ENCODE measurements at places on chromosomes 1 and 21.

GRCh38 chr21:42674351-42674940, 21.0 kb downstream of the PDE9A start:
- no peak for DNase-seq

DNA sequence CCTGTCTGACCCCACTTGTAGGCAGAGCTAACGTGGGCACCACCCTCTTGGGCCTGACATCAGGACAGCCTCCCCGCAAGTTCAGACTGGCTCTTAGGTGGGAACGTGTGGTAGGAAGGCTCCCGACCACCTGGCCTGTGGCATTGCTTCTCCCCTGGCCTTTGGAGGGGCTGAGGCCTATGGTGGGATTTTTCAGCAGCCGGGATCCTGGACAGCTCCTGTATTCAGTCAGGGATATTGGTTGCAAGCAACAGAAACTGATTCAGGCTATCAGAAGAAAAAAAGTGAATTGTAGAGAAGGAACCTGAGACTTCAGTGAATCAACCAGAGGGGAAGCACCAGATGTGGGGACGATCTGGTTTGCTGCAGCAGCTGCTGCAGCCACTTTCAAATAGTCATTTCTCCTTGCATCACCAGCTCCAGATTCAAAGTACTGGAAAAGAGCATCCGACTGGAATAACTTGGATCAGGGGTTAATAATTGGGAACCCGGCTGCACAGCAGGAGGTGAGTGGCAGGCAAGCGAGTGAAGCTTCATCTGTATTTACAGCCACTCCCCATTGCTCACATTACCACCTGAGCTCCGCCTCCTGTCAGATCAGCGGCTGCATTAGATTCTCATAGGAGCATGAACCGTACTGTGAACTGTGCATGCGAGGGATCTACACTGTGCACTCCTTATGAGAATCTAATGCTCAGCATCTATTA, 5.9 kb downstream of the RNF186 start:
- no peak for DNase-seq

GRCh38 chr1:235943581-235944114, 76.9 kb upstream of the LYST start:
- DNase-seq, result no peak

DNA sequence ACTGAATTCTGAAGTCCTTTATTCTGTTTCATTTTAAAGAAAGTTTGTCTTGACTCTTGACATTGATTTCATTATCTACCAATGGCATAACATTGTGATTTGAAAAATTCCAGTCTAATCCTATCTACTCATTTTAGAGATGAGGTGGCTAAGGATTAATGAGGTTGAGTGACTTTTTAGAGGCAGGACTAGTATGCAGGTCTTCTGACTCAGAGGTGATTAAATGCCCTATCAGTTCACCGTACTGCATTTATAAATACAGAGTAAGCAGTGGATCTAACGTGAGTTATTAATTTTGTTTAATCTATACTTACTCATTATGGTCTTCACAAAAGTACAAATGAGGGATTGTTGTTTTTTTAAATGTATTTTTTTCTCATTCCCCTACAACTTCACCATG, 277.6 kb downstream of the PTBP2 start:
- no peak for DNase-seq

GRCh38 chr1:43644558-43644957, 5.4 kb upstream of the KDM4A start:
- DNase-seq, result no peak

DNA sequence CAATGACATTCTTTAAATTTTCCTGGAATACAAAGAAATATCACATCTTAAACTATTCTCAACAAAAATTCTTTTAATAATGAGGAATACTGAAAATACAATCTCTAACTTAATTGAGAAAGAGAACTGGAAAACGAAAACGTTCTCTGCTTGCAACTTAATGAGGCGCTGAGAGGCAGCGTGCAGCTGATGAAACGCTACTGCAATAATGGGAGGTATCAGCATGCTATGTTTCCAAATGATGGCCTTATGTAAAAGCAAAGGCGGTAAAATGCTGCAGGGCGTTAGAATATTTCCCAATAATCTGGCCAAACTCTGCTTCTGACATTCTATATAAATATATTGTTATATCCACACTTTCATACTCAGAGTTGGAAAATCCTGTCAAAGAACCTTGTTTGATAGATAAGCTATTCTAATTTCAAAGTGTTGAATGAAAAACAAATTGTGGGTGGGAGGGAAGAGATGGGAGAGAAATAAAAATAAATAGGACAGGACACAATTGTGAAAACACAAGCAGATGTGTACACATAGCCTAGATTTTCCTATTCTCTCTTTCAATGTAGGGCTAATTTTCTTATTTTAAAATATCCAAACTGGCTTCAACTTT, 70.9 kb downstream of the APP start:
- DNase-seq, result no peak

GRCh38 chr1:198387587-198387986, 152.9 kb downstream of the ATP6V1G3 start:
- no peak for DNase-seq

DNA sequence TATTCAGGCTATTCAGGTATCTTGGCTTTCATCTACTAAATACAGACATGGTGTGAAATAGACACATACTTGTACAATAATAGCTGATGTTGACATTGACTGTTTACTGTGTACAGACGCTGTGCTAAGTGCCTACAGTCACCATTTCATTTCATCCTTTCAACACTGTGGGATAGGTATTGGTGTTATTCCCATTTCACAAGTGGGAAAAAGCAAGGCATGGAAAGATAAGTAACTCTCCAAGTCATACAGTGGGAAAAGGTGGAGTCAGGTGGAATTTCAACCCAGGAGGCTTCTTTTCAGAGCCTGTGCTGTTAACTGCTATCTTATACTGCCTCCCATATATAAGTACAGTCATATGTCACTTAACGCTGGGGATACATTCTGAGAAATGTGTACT, 49.6 kb upstream of the ATP1A1 start:
- no peak for DNase-seq

DNA sequence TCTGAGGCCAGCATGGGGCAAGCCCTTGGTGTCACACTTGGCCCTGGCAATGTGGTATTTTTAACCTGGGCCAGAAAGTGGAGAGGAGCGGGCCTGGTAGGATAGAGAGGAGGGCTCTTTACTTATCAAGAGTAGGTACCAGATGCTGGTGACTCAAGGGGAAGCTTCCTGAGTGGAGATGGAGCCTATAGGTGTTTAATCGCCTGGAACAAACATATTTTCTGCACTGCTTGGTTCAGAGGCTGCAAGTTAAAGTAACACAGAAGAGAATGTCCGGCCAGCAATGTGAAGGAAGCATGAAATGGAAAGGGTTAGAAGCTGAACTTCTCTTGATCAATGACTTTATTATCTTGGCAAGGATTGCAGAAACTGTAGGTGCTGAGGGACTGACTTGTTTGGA, 74.3 kb downstream of the DDR2 start:
- DNase-seq, result no peak

DNA sequence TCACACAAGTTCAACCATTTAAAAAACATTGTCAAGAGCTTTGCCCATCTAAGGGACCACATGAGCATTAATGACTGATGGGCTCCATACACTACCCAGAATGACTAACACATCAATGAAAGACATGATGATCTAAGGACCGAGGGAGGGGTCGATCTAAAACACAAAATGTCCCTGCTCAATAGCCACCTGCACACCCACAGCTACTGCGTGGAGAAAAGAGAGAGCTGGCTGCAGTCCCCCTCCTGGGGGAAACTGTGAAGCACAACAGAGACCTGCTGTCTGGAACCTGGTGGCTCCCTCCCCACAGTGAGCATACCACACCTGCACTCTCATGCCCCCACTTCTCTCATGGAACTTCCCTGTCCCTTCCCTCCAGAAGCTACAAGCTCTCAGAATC, 130.1 kb upstream of the ERG start:
- DNase-seq, result no peak

DNA sequence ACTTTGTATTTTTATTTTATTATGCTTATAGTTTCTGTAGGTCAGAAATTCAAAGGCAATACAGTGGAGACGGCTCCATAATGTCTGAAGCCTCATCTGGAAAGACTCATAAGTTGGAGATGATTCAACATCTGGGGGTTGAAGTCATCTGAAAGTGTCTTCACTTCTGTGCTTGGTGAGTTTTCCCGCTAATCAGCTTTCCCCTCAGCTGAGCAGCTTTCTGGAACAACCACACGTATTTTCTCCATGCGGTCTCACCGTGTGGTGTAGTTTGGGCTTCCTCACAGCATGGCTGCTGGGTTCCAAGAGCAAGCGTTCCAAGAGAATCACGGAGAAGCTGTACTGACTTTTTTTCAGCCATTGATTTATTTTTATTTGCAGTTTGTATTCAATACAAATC, 7.6 kb upstream of the DDI2 start:
- no peak for DNase-seq

- DNase-seq, result no peak
Observed at GRCh38 chr1:53899708-53900107, 5.7 kb downstream of the DIO1 start.

- DNase-seq, result no peak
Observed at GRCh38 chr1:16957731-16958130, 22.7 kb downstream of the MFAP2 start.

DNA sequence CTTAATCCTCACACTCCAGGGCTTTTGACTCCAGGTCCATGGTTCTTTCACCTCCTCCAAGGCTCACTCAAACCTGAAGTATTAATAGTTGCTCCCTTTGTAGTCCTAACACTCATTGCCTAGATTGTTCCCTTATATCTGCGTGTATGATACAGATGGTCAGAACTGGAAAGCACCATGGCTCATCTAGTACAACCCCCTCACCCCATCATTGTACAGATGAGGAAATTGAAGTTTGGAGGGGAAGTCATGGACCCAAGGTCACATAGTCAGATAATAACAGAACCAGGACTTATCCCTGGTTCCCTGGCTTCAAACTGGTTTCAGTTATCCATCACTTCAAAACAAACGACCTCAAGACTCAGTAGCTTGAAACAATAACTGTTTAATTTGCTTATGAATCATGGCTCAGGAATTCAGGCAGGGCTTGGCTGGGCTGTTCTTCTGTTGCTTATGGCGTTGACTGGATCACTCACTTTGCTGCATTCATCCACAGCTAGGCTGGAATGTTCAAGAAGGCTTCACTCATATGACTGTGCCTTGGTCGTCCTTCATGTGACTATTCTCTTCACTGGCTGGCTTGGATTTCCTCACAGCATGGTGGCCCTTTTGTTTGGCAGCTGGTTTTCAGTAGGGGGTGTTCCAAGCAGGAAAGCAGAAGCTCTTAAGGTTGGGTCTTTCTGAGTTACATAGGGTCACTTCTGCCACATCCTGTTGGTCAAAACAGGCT, 5.0 kb downstream of the NOS1AP start:
- DNase-seq, result no peak

- no peak for DNase-seq
Observed at GRCh38 chr1:61253059-61253735, 170.8 kb downstream of the NFIA start.
